Mesangial cell (primary cell): ENCODE measurements at places on chromosomes 11 and 22. TPM values are rescaled to one million over a fixed set of nuclear protein-coding genes. Genes with fewer than 3 reads are reported as not detected.

CUL5 gene
- 17.5 and 26.9 TPM in 2 replicates for total RNA-seq

HSD17B12 gene
- total RNA-seq, result 51.8 and 65.5 TPM in 2 replicates

SLC5A4 gene
- 0.13 TPM in 1 of 2 replicates, not detected in the other for total RNA-seq

DNHD1 gene
- total RNA-seq, result 0.33 and 2.2 TPM in 2 replicates

FJX1 gene
- 35.0 and 43.2 TPM in 2 replicates for total RNA-seq
